ENCODE measurements at places on chromosomes 2 and 18. TPM values are rescaled to one million over a fixed set of nuclear protein-coding genes. Genes with fewer than 3 reads are reported as not detected.

The MBD2 gene
- total RNA-seq = 138 TPM

The SPDYA gene
- total RNA-seq = 1.1 TPM

The ADGRF3 gene
- 0.16 TPM for total RNA-seq

The TFPI gene
- 23.4 TPM for total RNA-seq

DNA sequence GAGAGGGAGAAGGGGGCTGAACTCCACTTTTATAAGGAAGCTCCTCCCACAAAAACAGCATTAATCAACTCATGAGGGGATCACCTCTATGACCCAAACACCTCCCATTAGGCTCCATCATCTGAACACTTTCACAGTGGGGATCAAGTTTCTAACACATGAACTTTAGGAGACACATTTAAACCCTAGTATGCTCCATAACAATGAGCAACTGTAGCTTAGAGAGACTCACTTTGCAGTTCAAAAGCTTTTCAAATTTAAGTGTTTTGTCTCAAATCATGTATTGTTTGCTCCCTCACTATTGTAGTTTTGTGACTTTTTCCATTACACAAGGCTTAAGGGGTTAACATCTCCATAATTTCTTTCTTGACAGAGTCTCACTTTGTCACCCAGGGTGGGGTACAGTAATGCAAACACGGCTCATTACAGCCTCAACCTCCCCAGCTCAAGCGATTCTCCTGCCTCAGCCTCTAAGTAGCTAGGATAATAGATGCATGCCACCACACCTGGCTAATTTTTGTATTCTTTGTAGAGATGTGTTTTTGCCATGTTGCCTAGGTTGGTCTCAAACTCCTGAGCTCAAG, 352.7 kb upstream of the CDH20 start:
- H3K4me1 ChIP-seq = no peaks in the 10 kb centered on the region
- H3K27ac ChIP-seq = no peak overlapping the region
- no peaks in the 10 kb centered on the region for H3K36me3 ChIP-seq
- DNase-seq = no peak
- no peak overlapping the region for H3K4me3 ChIP-seq

- H3K4me1 ChIP-seq = no peaks in the 10 kb centered on the region
- no peak overlapping the region for H3K27ac ChIP-seq
Measured at GRCh38 chr2:159164457-159164911, 122.0 kb downstream of the WDSUB1 start.
